ENCODE measurements at places on chromosomes 6 and 20. TPM values are rescaled to one million over a fixed set of nuclear protein-coding genes. Genes with fewer than 3 reads are reported as not detected.

DNA sequence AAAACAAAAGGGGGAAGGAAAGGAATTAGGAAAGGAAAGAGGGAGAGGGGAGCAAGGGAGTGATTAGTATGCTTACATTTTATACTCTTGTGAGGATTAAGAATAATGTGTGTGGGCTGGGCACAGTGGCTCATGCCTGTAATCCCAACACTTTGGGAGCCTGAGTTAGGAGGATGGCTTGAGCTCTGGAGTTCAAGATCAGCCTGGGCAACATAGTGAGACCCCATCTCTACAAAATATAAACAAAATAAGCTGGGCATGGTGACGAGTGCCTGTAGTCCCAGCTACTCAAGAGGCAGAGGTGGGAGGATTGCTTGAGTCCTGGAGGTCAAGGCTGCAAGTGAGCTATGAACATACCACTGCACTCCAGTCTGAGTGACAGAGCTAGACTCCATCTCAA, 47.0 kb downstream of the SHLD1 start:
- DNase-seq, result no peak

DNA sequence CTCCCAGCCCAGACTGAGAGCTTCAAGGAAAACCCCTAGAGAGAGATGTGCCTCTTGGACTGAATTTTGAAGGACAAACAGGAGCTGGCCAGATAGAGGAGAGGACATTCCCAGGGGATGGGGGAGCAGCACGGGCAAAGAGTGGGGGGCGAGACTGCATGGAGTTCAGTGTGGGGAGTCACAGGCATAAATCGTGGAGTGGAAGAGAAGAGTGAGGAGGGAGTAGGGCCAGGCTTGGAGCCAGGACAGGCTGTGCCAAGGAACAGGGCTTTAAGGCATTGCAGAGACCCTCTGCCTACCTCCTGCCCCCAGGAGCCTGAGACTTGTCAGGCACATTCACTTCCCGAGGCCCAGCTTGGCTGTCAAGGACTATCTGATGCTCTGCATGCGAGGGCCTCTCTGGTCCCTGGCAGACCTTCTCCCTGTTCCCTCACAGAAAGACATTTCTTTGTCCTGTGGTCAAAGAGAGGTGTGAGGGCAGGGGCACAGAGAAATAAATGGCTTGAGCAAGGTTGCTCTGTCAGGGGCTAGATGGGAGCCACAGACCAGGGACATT, 5.2 kb upstream of the SLC22A7 start:
- no peak for DNase-seq

GRCh38 chr6:106204961-106205360, 118.8 kb downstream of the PRDM1 start:
- no peak for DNase-seq

- no peak for DNase-seq
Measured at GRCh38 chr6:164315376-164315775, 900.9 kb downstream of the QKI start.

GRCh38 chr6:75176076-75176582, 29.7 kb downstream of the COL12A1 start:
- no peak for DNase-seq

GRCh38 chr20:3775457-3776108, 5.7 kb downstream of the SPEF1 start:
- no peak for DNase-seq

GRCh38 chr6:44642870-44643522, 255.5 kb downstream of the CDC5L start:
- no peak for DNase-seq

GRCh38 chr6:114138577-114139248, 167.8 kb upstream of the HDAC2 start:
- DNase-seq, result no peak

- DNase-seq, result peak; percentile 72
Measured at GRCh38 chr20:38094373-38094891, 60.9 kb downstream of the RPRD1B start.

DNA sequence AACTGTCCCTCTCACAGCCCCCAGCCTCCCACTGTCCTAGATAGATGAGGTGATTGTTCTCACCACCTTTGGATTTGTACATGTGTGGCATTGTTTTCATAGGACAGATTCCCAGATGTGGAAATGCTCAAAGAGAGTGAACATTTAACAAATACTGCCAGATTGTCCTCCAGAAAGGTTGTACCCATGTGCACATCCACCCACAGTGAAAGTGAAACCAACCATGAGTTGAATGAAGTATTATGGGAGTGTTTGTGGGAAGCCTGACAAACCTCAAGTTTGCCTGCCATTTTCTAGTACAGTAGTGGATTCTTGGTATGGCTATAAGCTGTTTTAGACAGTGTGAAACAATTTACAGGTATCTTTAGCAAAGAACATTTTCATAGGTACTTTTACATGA, 42.7 kb downstream of the ANKRD6 start:
- peak; percentile 10 for DNase-seq

DNA sequence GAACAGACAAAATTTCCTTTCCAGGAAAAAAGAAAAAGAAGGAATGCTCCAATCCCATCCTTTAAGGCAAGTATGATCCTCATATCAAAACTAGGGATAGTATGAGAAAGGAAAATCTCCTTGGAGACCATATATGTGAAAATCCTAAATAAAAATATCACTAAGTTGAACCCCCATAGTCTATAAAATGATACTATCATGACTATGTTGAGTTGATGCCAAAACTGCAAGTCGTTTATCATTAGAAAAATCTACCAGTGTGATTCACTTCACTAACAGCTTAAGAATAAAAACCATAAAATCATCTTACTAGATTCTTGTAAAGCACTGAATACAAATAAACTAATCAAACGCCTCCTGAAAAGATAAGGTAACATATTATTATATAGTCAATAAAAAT, 76.6 kb upstream of the STXBP5 start:
- no peak for DNase-seq

The CDKN1A gene
- polyA plus RNA-seq, result 282 TPM

Data from endothelial cell of umbilical vein (primary cell).